Dermis microvascular lymphatic vessel endothelial cell (primary cell): ENCODE measurements at places on chromosomes 16 and 17. TPM values are rescaled to one million over a fixed set of nuclear protein-coding genes. Genes with fewer than 3 reads are reported as not detected.
A peak's percentile ranks its signal among the peaks of the same experiment; 100 is the strongest.

Gene SMIM36
- total RNA-seq, result not detected in 2 replicates

- DNase-seq, result no peak
Observed at GRCh38 chr17:49745175-49746139, 18.5 kb downstream of the FAM117A start.

GRCh38 chr16:85613604-85614337 lies 649 bp downstream of the GSE1 start:
- no peak for DNase-seq

- DNase-seq, result no peak
Observed at GRCh38 chr17:18379246-18380146, 1.9 kb downstream of the EVPLL start.

- DNase-seq, result no peak
Observed at GRCh38 chr17:61786088-61786487, 77.2 kb downstream of the BRIP1 start.

DNA sequence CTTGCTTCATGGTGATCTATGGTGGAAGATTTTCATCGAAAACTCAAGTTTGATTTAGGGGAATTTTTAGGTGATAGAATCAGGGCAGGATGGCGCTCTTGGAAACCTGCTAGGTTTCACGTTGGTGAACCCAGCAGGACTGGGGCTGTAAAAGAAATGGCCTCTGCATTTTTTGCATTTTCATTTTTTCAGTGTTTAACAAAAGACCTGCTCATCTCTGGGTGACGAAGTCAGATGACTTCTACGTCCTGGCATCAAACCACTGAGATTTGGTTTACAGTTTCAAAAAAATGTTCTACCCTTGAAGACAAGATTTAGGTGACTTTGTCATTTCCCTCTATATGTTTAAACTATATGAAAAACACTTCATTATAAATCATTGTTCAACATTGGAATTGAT lies 1.9 kb downstream of the PGS1 start:
- no peak for DNase-seq

GRCh38 chr17:6523330-6523729 lies 33.0 kb downstream of the PITPNM3 start:
- DNase-seq, result peak; percentile 19
